ENCODE measurements at places on chromosomes 7 and 10.

DNA sequence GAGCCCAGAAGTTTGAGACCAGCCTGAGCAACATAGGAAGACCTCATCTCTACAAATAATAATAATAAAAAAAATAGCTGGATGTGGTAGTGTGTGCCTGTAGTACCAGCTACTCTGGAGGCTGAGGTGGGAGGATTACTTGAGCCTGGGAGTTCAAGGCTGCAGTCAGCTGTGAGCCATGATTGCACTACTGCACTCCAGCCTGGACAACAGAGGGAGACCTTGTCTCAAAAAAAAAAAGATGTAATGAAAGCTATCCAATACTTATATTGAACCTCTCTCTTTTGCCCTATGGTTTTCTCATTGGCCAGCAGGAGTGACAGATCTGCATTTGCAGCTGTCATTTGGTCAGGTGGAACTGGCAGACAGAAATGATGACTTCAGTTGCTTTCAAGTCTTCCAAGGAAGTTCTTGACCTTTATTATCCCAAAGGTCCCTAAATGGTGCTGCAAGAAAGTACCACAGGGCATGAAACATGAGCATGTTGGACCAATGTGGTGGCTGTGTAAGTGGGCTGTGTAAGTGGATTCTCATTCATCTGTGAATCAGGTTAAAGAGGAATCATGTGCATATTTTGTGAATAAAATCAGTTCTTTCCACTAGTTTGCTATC, 99.4 kb downstream of the CALD1 start:
- no peak for DNase-seq

GRCh38 chr7:68256295-68256694, 1259.7 kb downstream of the TYW1 start:
- DNase-seq = no peak

DNA sequence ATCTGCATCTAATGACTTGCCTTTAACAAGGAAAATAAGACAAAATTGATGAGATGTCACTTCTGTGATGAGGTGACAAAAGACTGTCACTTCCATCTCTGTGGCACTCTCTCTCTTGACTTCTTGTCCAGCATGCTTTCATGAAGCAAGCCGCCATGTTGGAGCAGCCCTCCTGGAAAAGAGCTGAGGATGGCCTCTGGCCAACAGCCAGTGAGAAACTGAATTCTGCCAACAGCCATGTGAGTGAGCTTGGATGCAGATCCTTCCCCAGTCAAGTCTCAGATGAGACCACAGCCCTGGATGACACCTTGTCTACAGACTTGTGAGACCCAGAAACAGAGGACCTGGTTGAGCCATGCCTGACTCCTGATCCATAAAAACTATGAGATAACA, 412.6 kb upstream of the SHH start:
- no peak for DNase-seq

- no peak for DNase-seq
Observed at GRCh38 chr10:43042503-43043341, 34.1 kb upstream of the RET start.

DNA sequence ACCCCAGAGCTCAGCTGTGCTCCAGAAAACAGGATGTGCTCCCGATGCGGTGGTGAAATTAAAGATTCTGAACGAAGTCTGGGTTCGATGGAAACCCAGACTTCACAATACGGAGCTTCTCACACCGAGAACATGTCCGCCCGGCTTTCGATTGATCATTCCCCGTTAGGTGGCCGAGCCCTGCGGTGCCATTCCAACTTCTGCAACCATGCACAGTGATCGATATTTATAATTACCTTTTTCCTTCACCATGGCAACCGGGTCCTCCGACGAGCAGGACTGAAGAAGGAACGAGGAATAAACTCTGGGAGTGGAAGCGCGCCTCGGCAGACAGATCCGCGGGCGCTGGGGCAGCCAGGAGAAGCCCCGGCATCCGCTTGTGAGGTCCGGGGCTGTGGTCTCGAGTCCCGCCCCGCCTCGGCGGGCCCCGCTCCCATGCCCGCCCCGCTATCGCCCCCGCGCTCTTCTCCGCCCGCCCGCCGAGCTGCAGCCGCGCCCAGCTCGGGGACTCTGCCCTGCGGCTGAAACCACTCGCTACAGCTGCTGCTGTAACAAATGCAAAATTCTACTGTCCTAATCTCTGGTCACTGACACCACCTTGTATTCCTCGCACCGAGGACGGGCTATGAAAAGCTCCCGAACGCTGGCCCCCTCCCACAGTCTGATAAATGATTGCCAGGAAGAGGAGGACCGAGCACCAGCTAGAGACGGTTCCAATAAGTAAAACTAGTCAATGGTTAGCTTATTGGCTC, 26.2 kb downstream of the ABLIM1 start:
- no peak for DNase-seq

DNA sequence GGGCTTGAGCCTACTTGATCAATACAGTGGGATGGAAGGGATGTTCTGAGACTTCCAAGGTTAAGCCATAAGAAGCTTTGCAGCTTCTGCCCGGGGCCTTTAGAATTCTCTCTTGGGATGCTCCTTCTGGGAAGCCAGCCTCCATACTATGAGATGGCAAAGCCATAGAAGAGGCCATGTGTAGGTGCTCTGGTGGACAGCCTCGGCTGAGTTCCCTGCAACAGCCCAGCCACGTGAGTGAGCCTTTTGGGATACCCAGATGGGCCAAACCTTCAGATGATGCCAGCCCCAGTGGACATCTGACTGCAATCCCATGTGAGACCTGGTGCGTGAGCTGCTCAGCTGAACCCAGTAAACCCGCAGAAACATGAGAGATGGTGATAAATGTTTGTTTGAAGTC, 370.6 kb downstream of the RPS24 start:
- DNase-seq = no peak

DNA sequence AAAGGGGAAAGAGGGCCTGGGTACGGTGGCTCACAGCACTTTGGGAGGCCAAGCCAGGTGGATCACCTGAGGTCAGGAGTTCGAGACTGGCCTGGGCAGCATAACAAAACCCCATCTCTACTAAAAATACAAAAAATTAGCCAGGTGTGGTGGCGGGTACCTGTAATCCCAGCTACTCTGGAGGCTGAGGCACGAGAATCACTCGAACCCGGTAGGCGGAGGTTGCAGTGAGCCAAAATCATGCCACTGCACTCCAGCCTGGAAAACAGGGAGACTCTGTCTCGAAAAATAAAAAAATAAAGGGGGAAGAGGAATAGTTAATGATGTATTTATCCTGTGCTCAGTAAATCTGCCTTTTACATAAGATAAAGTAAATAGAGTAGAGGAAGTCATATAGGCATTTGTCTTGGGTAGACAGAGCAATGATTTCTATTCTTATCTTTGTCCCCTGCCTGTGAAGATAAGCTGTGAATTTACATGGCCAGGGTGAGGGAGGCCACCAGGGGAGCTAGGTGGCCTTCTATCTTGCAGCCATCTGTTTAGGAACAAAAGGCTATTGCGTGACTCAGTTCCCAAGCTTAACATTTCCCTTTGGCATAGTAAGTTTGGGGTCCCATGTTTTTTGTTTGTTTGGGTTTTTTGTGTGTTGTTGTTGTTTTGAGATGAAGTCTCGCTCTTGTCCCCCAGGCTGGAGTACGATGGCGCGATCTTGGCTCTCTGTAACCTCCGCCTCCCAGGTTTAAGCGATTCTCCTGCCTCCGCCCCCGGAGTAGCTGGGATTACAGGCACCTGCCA, 73.2 kb upstream of the GTF2I start:
- DNase-seq = no peak

DNA sequence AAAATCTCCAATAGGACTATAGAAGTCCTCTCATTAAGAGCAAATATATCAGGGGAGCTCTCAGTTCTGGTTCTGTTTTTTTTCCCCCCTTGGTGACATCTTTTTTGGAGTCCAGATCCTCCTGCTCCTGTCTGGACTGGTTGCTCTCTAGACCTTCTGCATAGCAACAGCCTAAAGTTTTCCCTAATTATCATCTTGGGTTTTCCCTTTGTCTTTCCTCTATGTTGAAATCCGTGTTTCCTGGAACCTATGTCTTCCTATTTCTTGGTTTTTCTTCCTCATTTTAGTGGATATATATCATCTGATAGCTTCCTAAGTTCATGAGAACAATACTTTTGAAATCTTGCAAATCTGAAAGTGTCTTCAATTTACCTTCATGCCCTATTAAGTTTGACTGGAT, 29.7 kb upstream of the MTERF1 start:
- no peak for DNase-seq

- peak; percentile 49 for DNase-seq
Observed at GRCh38 chr10:127715782-127716378, 21.1 kb upstream of the FOXI2 start.

- DNase-seq = peak; percentile 55
Observed at GRCh38 chr10:52308251-52309031, 5.6 kb upstream of the DKK1 start.

DNA sequence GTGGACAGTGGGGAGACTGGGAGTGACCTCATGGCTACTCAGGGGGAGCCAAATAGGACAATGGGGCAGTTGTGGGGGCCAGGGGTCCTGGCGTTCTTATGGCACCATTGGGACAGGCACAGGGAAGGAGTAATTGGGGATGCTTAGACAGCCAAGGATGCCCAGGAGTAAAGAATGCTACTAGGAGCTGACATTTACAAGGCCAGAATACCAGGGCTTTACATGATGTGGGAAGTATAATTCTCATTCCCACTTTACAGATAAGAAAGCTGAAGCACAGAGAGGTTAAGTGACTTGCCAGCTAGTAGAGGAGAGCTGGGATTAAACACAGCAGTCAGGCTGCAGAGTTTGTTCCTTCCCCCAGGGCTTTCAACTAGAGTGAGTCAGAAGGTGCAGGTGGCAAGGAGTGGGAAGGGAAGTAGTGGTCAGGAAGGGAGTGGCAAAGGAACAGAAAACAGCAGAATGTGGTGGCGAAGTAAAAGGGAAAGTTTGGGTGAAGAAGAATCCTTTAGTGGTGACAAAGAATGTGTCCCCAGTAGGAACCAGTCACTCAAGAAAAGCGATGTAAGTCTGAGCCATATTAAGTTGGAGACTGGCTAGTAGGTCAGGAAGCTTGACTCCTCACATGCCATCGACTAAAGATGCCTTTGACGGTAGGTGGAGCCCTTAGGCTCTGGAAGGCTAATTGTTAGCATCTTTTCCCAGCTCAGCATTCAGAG, 32.8 kb downstream of the CPVL start:
- DNase-seq = peak; percentile 73

DNA sequence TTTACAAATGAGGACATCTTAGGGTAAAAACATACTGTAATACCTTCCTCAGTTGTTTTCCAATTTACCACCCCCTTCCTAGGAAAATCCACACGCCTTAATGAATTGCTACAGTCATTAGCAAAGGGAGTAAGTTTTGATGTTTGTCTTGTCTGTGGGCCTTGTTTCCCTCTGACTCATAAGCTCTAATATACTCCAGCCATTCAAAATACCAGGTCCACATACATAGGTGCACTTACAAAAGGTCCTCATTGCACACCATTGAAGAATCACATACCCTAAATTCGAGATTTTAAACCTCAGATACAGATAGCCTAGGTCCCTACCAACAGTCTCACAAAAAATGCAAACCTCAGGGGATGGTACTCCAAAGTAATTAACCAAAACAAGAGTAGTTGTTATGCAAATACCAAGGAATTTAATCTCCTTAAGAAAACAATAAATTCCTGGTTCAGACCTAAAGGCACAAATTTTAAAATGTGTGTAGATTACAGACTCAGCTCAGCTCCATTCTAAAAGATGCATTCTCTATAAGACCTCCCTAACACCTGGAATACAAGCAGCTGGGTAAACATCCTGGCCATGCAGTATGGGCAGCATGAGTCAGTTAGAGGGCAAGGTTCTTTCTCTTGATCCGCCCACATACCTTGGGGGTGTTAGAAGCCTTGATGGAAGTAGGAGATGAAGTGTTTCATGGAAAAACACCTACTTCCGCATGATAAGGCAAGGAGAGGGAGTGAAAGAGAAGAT, 3.0 kb upstream of the LIPK start:
- peak; percentile 97 for DNase-seq

GRCh38 chr7:152369518-152369917, 66.3 kb downstream of the KMT2C start:
- DNase-seq = no peak

DNA sequence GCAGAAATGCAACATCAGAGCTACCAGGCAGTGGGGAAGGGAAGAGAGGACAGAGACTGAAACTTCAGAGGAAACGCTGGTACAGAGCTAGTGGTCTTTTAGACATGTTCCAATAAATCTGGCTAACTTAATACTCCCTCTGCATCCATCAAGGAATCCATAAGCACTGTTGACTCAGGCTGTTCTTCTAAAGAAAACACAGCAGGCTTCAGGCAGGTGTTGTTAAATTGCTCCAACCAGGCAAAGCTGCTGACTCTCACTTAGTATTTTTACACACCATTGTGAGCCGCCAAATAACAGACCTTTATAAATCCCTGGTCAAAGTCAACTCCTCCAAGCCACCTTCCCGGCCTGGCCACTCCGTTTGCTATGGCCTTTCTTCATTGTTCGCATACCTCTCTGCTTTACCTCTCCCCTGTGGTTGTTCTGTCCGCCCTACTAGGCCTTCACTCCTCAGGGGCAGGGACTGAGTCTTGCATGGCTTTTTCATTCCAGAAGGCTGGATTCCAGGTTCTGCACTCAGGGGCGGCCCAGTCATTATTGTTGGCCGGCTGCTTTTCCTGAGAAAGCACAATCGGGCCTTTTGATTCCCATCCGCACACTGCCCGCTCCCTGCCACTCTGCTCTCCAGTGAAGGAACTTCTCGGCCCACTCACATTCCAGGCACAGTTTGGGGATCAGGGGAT, 18.4 kb downstream of the CREB3L2 start:
- no peak for DNase-seq

DNA sequence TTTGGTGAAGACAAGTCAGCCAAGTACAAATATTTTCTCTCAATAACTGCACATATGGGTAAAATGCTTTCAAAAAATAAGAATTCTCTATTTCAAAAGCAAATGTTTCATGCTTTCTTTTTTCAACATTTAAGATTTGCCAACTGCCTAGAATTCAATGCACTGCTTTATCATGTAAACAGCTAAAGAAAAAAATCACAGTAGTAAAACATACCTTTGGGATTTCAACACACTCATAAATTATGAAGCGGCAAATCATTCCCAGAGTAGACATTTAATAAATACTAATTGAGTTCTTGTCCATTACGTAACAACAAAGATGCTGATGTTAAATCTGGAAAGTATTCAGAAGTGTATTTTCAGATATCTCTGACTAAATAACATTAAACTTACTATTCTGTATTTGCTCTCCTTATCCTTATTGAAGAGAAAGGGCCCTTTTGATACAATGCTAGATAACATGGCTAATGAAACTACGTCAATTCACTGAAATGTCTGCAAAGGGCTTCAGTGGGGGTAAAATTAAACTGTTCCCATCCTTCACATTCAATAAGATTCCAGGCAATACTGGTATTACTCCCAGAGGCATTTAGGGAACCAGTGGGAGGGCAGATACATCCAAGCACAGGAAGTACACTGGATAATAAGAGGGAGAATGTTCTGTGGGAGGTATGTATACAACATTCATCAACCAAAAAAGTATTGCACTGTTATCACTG, 13.9 kb downstream of the NAPEPLD start:
- no peak for DNase-seq

DNA sequence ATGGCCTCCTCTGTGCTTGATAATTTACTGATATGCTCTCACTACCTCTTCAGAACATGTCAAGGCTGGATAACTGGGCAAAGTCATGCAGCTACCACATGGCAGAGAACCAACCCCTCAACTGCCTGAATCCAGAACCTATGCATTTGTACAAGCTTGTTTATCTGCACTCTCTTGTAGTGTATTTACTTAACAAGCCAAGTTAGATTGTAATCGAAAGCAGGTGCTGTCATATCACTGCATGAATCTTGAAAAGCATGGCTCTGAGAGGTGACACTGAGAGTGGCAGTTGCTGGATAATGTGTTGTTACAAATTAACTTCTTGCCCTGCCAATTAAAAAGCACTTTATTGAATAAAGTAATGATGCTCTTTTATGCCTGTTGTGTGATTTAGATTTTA, 588.6 kb downstream of the NRG3 start:
- DNase-seq = no peak
